ENCODE measurements at places on chromosomes 1 and 21.

DNA sequence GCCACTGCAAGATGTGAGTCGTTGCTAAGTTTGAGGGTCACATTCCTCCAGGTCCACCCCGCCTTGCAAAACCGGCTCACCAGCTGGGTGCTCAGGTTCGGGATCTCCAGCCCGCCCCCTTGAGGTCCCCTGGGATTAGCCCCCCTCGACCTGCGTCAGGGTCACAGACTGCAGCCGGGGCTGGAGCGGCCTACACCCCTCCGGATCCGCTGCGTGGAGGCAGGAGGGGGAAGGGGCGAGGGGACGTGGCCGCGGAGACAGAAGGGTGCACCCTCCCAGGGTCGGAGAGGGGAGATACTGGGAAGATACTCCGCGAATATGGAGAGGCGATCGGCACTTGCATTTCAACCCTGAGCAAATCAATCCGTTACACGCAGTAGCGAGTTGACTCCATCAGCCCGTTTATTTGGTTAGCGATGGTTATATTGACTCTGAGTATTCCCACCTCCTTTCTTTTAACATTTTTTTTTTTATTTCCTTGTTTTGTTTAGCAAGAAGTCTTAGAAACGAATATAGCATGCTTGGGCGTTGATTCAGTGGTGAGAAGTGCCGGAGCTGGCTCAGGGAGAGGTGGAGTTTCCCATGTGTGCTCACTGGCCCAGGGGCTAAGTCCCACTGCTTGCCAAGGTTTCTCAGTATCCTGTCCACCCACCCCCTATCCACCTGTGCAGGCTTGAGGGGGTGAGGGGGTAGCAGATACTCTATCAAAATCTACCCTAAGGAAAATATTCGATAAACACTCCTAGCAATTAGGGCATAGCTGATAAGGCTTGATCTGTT lies 997 bp downstream of the IFNAR2 start:
- peak; percentile 59 for DNase-seq

- no peak for DNase-seq
Measured at GRCh38 chr1:230507236-230507635, 81.1 kb upstream of the PGBD5 start.

GRCh38 chr1:147904726-147905125 lies 2.1 kb downstream of the GJA8 start:
- no peak for DNase-seq

DNA sequence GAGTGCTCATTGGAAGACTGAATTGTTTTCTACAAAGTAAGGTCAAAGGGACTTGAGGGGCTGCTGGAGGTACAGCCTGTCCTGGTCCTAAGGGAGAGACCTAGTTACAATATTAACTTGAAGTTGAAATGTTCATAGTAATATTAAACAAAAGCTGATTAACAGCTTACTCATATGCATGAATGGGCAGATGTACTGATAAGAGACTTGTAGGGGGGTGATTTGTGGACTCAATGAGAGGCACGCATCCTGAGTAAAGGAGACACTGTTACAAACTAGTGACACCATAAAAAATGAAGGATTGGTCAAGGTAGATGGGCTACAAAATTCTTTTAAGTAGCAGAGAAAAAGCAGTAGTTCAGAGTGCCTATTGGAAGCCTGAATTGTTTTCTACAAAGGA lies 2.7 kb downstream of the HSD11B1 start:
- DNase-seq: no peak

DNA sequence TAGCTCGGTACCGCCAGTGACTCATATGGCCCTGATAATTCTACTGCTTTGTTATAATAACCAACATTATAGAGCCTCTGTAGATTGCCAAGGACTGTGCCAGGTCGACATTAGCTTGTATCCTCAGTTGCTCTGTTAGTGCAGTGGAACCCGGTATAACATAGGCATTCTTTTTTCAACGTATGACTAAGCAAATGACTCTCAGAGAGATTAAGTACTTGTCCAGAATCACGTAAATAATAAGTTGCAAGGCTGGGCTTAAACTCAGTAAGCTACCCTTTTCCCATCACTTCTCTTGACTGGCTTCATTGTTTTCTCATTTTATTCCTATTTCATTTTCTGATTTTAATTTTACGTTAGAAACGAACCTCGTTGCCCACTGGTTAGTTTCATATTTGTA lies 85.1 kb downstream of the UBE4B start:
- no peak for DNase-seq

DNA sequence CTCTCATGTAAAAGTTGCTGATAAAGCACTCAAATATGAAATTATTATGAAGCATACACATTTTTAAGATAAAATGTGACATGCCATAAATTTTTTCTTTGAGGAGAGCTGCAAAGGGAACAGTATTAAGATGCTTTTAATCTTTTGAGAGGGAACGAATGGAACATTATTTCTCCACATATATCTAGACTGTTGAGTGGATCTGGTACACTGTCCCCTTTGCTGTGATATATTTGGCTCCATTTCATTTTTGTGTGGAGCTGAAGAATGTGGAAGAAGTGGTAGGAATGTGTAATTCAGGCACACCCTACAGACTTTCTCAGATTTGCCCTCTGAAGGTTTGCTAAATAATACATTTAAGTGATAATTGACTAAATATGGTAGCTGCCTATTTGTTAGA lies 31.7 kb downstream of the PGM1 start:
- DNase-seq: no peak

GRCh38 chr1:45508295-45509151 lies 8.4 kb downstream of the MMACHC start:
- DNase-seq: no peak

DNA sequence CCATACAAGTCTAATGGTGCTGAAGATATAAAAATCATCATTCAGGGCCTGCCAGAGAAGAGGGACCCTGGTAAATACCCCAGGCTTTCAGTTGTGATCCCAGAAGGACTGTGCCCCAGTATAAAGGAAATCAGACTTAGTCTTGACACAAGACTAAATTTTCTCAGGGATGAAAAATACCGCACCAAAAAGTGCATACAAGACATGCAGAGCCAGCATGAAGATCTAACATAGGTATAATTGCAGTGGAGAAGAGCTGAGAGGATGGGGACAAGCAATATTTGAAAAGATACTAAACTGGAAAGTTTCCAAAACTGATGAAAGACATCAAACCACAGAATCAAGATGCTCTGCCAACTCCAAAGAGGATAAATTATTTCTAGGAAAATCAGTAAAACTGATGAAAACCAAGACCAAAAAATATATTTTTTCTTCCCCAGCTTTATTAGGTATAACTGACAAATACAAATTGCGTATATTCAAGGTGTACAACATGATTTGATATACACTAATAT lies 17.7 kb upstream of the SIM2 start:
- no peak for DNase-seq

GRCh38 chr1:39435597-39435996 lies 55.8 kb upstream of the BMP8A start:
- DNase-seq: no peak

- DNase-seq: no peak
Measured at GRCh38 chr1:29586215-29586614, 349.9 kb downstream of the PTPRU start.

- peak; percentile 31 for DNase-seq
Measured at GRCh38 chr1:205939690-205940330, 3.4 kb downstream of the SLC26A9 start.

- DNase-seq: peak; percentile 77
Measured at GRCh38 chr1:220776720-220777326, 9.9 kb upstream of the MTARC1 start.

GRCh38 chr1:248695451-248696132 lies 7.0 kb downstream of the OR14I1 start:
- no peak for DNase-seq

- no peak for DNase-seq
Measured at GRCh38 chr1:75696000-75696399, 28.5 kb upstream of the ACADM start.

GRCh38 chr1:246156847-246157246 lies 350.2 kb downstream of the SMYD3 start:
- DNase-seq: no peak

GRCh38 chr1:220003015-220003414 lies 43.3 kb downstream of the EPRS1 start:
- DNase-seq: no peak

DNA sequence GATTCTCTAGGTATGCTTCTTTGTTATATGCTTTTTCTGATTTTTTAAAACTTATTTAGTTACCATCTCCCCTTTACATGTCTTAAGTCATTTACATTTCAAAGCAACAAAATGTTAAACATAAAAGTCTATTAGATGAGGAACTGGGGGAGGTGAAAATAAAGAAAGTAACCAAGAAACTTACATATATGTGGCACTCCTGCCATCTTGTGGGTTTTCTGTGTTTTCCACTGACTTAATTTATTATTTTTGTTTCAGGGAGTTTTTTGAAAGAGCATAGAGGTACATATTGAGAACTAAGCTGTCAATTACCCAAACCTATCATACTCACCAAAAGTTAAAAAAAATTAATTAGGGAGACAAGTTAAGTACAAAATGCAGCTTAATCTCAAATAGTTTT lies 1531.1 kb downstream of the MRPL39 start:
- DNase-seq: no peak

GRCh38 chr1:172699111-172699510 lies 40.2 kb downstream of the FASLG start:
- peak; percentile 81 for DNase-seq

Measured in activated naive CD4-positive, alpha-beta T cell treated with anti-CD3 and anti-CD28 coated beads, Interleukin-2, amount 10 ng/mL, durations not matched to agents 7 days and 5 days (primary cell).